ENCODE measurements at places on chromosomes 1 and 21.

DNA sequence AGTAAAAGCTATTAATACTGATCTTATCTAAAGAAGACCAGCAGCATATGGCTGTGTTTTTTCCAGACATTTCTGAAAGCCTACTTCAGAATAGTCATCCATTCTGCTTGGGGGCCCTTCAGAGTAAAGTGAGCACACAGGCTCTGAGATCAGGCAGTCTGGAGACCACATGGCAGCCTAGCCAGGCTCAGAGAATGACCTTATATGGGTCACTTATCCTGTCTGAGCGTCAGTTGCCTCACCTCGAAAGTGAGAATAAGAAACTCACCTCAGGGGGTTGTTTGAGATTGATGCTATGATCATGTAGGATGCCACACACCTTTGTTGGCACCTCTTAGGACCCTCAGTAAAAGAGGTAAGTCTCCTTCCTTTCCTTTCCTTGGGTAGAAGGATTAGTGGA, 270.4 kb downstream of the GRIK1 start:
- no peak for DNase-seq

GRCh38 chr1:161421456-161421855, 53.8 kb upstream of the CFAP126 start:
- DNase-seq = no peak

DNA sequence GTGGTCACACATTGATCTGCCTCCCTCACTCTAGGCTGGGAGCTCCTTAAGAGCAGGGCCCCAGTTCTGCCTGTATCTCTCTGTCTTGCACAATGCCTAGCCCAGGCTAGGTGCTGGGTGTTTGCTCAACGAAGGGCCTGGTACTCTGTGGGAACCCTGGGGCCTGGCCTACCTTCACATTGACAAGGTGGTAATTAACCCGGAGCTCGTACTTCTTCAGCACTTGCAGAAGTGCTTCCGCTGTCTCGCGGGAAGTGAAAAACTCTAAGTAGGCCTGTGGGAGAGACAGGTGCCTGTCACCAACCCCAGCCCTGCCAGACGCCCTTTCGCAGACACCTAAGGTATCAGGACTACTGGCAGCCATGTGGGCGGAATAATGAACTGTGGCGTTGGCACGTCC, 13.7 kb downstream of the MTHFR start:
- no peak for DNase-seq

- DNase-seq = no peak
Observed at GRCh38 chr1:232579958-232580941, 49.7 kb downstream of the SIPA1L2 start.

DNA sequence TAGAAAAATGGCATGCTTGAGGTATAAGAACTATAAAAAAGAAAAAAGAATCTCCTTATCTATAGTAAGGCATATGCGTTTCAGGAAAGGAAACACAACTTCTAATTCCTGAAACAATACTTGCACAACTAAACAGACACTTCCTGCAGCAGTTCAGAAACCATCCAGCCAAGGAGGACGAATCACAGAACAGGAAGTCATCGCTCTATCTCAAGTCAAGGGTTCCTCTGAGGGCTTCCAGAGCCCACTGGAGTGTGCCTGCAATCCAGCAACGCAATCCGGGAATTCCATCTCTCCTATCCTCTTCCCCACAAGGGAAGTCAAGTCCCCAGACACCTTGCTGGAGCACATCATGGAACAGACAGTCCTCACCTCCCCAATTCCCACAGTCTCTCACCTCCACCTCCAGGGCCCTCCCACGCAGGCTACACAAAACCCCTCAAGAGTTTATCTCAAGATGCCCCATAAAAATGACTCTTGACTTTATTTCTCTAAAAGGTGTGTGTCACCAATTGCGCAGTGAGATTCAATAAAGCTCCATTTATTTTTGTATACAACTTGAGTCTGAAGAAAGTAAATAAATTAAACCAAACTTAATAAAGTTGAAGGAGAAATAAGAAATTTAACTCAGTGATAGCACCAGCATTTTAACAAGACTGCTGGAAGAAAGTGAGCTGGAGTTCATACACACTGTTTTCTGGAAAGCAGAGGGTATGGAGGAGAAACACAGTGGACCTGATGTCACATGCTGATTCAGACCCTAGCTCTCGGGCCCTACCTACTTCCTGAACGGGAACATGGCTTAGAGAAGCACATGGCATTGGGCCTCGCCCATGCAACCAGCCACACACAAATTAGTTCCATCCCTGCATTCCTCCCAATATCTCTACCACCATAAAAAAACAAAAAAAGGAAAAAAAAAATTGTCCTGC, 39.9 kb downstream of the SIPA1L2 start:
- DNase-seq = no peak

DNA sequence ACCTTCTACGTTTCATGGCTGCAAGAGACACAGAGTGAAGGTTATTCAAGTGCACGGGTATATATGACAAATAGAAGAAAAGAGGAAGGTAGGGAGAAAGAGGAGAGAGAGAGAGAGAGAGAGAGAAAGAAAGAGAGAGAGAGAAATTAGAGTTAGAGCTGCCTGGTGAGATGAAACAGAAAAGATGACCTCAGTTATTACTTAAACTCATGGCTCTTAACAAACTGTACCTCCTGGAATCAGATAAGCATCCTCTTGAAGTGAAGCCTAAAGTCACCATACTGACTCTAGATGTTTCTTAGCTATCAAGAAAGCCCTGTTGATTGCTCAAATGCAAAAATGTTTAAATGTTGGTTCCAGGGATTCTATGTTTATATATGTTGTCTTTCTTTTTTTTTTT, 597.7 kb upstream of the ZP4 start:
- no peak for DNase-seq

Data from stimulated activated CD8-positive, alpha-beta memory T cell treated with anti-CD3 and anti-CD28 coated beads, Interleukin-15, amount 100 ng/mL, for 1 hour (primary cell).